Activated naive CD8-positive, alpha-beta T cell treated with anti-CD3 and anti-CD28 coated beads, Interleukin-2, amount 50 U/mL, for 24 hours (primary cell): ENCODE measurements at places on chromosomes 4 and X.

DNA sequence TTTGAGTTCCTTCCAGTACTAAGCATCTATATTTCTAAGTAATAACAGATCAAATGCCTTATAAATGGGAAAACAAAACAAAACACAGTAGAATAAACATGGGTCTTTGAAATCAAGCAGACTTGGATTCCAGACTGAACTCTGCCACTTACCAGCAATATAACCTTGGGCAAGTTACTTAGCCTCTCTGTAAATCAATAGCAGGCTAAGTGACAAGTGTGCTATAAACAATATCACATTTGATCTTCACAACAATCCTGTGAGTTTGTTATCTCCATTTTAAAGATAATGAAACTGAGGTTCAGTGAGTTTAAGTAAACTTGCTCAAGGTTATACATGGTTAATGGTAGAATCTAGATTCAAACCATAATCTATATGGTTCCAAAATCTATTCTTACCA, 165.8 kb downstream of the GPC3 start:
- no peak for DNase-seq

DNA sequence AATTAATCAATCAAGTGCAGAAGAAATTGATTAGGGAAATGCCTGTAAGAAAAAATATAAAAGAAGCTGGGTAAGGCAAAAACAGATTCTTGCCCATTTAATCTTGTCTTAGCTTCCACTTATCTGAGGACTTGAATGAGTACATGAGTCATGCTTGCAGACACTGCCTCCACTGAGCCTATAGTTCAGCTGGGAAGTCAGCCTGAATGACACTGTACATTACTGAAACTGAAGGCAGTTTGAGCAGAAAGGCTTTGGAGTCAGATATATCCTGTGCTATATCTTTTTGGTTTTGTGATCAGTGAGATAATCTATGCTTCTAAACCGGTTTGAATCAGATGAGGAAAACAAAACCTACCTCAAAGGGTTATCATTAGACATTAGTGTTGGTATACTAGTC, 61.3 kb downstream of the NUDT11 start:
- no peak for DNase-seq

DNA sequence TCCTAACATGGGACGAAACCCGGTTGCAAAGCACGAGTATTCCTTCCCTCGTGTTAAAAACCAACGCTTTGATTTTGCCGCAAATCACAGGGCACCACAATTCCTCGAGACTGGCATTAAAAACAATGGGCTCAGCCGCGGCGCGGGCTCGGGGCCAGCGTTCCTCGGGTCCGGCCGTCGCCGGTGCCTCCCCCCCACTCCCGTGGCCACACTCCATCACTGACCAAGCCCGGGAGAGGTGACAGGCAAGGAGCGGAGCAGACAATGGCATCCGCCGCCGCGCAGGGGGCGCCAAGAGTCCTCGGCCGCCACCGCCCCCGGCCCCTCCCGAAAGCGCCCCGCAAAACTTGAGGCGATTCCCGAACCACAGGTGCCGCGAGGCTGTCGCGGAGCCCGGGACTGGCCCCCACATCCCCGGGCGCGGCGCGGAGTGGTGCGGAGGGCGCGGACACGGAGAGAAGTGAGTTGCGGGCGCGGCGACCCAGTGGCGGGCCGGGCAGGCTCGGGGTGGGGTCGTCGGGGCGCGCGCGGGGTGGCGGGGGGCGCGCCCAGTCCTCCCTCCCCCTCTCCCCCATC, 445 bp downstream of the AP1S2 start:
- DNase-seq, result peak; percentile 44

DNA sequence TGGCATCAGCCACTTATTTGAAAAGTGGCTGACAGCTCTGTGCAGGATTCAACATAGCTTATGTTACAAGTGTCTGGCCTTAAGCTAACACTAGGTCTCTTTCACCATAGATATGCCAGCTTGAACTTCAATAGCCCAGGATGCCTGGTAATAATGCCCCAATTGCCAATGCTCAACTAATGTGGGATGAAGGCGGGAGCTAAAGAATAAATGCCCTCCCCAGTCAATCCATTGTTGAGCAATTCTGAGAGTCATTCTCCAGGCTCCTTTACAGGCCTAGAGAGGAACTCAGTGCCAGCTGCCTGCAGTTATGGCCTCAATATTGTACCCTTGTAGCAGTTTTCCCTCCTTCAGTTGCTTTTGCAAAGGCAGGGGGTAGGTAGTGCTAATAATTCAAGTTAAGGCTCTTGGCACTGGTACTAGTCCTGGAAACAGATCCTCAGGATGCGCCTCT, 460.2 kb downstream of the GABRG1 start:
- no peak for DNase-seq

DNA sequence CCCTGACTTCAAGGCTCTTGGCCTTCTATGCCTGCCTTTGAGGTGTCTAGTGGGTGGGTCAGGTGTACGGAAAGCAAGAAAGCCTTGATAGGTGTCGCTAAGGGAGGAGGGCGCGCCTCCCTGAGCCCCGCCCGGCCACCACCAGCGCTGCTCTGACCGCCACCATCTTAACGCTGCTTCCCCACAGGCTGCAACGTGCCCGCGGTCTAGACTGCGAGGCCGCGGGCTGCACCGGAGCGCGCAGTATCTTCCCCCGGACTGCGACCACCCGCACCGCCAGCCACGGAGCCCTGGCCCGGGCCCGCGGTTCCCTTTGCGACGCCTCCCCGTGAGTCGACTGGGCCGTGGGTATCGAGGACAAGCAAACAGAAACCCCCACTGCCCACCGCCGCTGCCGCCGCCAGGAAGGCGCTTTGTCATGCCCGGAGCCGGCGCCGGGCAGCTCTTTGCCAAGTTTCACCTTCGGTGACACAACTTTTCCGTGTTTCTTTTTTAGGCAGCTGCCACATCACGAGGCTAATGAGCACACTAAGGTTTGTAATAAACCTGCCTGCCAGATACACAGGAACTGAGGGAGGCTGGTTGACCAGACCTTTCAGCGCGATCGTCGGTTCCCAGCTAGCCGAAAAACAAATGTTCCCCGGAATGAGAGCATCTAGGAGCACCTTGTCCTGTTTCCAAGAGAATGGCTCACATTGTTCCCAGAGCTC, 335.8 kb upstream of the F9 start:
- DNase-seq, result peak; percentile 4

GRCh38 chrX:120014354-120015130, 62.9 kb downstream of the RHOXF2B start:
- no peak for DNase-seq

- DNase-seq, result no peak
These were observed 542 bp downstream of the RNF150 start for GRCh38 chr4:141132709-141133145.

- DNase-seq, result no peak
These were observed 2666.6 kb downstream of the PCDH7 start for GRCh38 chr4:33386764-33387163.

DNA sequence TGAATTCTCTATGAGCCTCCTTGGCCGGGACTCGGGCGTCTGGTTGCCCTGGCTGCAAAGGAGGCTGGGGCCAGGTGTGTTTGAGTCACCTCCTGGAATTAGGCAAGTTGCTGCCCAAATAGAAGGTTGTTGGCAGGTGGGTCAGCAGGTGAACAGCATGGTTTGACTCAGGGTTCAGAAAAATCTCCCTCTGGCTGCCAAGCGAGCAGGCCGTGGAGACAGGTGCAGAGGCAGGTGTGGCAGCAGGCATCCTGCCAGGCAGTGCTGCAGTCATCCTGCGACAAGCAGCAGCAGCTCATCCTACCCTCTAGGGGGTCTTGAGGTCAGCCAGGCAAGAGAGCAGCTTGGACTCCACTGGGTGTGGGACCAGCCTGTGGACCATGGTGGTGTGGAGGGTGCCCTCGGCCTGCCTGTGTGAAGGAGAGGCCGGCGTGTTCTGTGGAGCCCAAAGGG, 8.2 kb downstream of the MSANTD1 start:
- no peak for DNase-seq

DNA sequence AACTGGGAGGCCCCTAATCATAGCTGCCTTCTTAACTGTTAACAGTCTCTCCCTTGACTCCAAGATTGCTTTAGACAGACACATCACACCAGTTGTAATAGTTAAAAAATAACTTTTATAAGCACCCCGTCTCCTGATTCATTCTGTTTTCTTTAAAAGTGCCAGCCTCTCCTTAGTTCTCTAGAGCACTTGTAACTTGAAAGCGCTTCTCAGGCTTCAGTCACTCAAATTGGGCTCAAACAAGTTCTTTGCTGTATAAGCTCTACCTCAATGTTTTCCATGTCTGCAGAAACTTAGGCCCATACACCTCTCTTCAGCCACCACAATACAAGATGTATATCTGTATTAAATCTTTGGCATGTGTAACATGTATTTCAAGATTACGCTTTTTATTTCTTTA, 169.6 kb downstream of the GABRG1 start:
- no peak for DNase-seq

- DNase-seq, result no peak
These were observed 123.3 kb downstream of the SLC10A7 start for GRCh38 chr4:146398404-146398803.

DNA sequence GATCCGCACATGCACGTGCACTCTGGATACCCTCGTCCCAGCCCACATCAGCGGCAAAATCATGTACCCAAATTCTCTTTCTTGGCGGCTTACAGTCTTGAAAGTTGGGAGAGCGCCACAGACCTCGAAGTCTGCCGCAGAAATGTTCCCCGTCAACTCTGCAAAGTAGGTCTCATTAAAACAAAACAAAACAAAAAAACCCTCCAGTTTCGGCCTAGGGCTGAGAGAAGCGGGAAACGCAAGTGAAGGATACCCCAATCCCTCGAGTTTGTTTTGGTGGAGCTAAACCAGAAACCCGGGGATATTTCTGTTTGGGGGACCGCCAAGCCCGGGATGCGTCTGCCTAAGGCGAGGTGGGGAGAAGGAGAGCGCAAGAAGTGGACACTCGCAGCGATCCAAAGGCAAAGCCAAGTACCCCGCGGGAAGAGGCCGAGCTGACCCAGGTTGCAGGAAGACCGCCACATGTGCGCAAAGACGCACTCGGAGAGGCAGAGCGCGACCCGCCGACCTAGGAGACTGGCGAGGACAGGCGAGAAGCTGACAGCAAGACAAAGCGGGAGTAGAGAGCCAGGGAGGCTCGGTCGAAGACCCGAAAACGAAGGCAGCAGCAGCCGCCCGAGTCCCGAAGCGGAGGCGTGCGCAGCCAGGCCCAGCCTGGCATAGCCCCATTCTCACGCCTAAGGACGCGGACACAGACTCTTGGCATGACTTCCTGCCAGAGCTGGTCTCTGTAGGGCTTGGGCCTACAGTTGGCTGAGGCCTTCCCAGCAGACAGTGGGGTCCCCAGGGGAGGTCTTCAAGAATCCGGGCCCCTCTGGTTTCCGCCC, 49.6 kb upstream of the BCOR start:
- no peak for DNase-seq
